Suppressor macrophage treated with lipopolysaccharide for 4 hours (primary cell): ENCODE measurements at places on chromosomes 2 and 18.

DNA sequence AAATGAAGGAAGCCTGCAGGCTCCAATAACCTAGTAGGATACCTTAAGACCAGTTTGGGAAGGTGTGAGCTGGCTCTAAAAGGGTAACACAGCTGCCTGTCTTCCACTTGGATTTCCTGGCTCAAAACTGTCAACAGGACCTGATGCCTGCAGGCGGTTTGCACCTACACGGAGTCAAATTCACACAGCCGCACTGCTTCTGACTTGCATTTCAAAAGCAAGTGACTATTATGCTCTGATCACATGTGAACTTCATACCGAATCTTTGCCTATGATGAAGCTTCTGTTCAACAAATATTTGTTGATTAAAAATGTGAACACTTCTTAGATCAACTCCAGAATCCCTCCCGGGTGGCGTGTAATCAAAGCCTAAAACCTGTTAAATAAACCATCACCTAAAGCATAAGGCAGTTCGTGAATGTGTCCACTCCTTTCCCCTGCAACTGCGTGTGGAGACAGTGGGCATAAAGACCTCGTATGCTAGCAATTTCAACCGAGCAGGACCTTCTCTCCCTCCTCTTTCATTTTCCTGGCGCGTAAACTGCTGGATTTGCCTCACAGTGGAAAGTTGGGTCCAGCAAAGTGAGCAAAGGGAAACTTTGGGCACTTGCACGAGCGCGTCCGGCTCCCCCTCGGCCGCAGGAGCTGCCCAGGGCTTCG, 784 bp downstream of the CRACDL start:
- DNase-seq, result no peak

DNA sequence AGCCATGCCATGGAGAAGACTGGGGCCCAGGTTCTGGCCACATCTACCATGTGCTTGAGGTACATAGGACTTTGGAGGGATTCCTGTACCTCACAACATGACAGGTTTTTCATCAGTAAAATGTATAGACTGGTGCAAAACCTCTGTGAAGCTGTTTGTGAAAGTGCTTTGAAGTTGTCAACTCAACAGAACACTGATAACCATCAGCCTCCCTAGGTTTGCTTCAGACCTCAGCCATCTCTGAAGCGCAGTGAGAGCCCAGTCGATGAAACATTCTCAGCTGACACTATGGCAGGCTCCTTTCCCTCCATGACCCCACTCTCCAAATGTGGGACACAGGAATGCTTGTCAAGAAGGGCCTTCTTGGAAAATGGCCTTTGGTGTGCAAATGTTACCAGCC, 38.6 kb downstream of the STK25 start:
- DNase-seq, result no peak

GRCh38 chr18:68555879-68556301, 159.0 kb downstream of the TMX3 start:
- DNase-seq, result no peak

DNA sequence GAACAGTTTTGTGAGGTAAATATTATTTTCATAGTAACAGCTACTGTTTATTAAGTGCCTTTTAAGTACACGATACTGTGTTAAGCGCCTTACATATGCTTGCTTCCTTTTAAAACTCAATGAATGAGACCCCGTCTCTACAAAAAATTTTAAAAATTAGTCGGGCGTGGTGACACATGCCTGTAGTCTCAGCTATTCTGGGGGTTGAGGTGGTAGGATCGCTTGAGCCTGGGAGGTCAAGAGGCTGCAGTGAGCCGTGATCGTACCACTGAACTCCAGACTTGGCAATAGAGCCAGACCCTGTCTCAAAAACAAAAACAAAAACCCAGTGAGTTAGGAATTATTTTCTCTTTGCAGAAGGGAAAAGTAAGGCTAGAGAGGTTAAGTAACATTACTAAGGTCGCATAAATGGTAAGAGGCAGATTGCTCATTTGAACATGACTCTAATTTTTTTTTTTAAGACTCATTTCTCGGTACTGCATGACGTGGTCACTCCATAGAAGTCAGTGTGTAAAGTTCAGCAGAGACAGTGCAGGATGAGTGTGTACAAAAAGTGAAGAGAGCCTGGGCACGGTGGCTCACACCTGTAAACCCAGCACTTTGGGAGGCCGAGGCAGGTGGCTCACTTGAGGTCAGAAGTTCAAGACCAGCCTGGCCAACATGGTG, 1.1 kb downstream of the METAP1D start:
- DNase-seq, result no peak

GRCh38 chr18:70365361-70365760, 76.5 kb downstream of the SOCS6 start:
- DNase-seq, result no peak

DNA sequence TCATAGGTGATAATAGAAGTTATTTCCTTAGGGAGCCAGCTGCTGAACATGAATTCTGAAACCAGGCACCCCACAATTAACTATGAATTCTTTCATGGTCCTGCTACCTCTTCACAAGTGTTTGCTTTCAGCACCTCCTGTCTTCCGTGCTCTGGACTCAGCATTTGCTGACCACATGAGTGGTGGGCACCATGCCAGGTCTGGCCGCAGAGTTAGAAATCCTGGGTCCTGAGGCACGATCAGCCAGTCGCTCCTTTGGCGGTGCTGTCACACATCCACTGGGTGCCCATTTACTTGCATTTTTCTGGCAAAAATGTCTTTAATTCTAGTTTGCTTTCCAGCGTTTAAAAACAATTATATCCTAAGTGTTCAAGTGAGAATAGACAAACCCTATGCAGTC, 196.4 kb upstream of the PXDN start:
- no peak for DNase-seq

- no peak for DNase-seq
Observed at GRCh38 chr2:199779589-199779988, 71.4 kb downstream of the FTCDNL1 start.

GRCh38 chr18:79950515-79951341, 725 bp downstream of the SLC66A2 start:
- DNase-seq, result peak; percentile 60

DNA sequence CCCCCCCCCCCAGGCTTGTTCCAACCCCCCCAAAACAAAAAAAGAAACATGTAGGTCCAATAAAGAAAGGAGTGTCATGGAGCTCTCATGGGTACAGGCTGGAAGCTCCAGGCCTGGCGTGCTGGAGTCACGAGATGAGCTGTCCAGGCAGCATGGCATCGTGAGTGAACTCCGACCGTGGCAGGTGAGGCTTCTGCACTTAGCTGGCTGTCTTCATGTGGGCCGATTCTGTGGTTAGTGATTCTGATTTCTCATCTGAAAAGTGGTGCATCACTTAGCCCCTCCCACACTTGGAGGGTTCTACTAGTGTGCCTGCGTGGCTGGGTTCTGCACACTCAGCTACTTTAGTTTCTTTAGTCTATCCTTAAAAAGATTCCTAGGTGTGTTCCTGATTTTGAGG, 126.4 kb upstream of the MGAT5 start:
- no peak for DNase-seq

GRCh38 chr2:151085181-151085611, 176.5 kb downstream of the RBM43 start:
- no peak for DNase-seq

DNA sequence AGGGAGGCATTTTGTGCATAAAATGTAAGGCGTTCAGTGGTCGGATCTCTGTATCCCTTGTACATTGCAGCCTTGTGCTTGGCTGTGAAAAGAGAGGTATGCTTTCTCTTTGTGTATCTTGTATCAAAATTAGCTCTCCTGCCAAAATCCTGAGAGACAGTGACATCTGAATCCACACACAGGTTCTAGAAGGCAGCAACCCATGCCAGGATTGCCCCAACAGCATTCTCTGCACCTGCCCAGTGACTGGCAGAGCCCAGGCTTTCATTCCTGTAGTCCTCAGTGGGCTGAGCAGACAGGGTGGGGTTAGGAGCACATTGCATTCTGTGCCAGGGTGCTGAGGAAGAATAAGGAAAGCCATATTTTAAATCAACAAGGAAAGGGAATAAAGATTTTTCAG, 740.3 kb upstream of the RAB6C start:
- DNase-seq, result no peak

GRCh38 chr2:168585700-168586099, 129.6 kb downstream of the CERS6 start:
- DNase-seq, result peak; percentile 41

- no peak for DNase-seq
Observed at GRCh38 chr18:49565612-49566011, 3.8 kb downstream of the LIPG start.

DNA sequence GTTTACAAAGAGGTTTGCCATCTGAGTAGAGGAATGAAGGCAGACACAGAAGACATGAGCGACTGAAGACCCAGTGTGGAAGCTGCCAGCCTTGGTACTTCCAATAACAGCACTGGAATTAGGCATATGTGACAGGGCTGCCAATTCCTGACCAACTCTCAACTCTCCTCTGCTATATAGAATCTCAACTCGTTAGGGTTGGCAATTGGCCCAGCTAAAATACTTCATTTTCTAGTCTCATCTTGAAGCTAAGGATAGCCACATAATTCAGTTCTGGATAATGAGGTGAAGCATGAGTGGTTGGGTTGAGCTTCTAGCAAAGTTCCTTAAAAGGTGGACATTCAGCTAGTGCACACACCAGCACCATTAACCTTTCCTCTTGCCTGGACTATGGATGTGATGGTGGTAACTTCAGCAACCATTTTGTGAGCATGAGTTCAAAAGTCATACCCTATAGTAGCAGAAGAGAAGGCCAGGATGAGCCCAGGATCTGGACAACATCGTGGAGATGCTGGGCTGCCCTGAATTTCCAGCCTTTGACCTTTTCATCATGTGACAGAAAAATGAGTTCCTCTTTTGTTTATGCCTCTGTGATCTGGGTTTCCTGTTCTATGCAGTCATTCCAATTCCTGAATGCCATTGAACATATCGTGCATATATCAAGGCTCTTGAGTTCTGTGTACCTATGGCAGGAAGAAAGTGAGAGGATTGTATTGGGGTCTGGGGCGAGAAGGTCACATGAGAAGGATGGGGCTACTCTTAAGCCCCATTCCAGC, 68.1 kb upstream of the HAAO start:
- peak; percentile 51 for DNase-seq

- DNase-seq, result peak; percentile 42
Observed at GRCh38 chr2:30410217-30410616, 36.8 kb upstream of the LCLAT1 start.

GRCh38 chr2:222241128-222241870, 57.5 kb downstream of the PAX3 start:
- DNase-seq, result no peak

- no peak for DNase-seq
Observed at GRCh38 chr2:191977754-191978153, 130.9 kb upstream of the CAVIN2 start.

GRCh38 chr2:229620759-229621158, 93.6 kb downstream of the DNER start:
- no peak for DNase-seq

GRCh38 chr2:124151691-124152090, 126.6 kb downstream of the CNTNAP5 start:
- no peak for DNase-seq

GRCh38 chr2:187078297-187078696, 229.3 kb upstream of the ZSWIM2 start:
- DNase-seq, result peak; percentile 12

- no peak for DNase-seq
Observed at GRCh38 chr18:78433562-78433961, 546.1 kb upstream of the SALL3 start.

GRCh38 chr2:223943561-223944008, 1.6 kb downstream of the WDFY1 start:
- peak; percentile 65 for DNase-seq

DNA sequence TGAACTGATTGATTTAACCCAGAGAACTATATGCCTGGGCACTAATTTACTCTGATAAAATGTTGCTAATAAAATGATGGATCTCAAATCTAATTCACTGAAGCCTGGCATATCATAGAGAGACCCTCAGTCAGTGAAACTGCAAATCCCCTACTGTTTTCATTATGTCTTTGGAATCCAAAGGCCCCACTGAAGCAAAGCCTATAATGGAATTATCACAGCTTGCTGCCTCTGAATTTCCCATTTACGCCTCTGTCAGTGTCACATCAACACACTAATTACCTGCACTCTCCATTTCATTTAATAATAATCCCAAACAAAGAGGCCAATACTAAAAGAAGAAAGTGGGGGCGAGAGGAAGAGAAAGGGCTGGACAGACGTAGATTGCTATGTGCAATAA, 470.9 kb downstream of the MBD2 start:
- DNase-seq, result no peak

- no peak for DNase-seq
Observed at GRCh38 chr2:24915175-24915574, 4.9 kb downstream of the ADCY3 start.

DNA sequence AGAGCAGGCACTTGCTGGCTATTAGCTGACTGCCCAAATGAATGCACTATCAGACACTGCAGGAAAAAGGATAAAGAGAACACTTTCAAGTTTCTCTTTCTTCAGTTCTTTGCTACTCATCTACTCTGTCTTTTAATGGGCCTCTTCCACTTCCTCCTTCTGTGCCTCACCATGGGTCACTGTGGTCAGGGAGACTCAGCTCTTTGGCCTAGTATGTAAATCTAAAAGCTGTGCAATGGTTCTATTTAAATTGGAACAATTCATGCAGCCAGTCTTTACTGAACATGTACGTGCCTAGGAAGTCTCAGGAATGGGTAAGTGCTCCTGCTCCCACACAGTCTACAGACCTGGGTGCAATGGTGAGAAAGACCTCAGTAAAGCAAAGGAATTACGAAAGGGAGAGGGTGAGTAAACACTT, 79.1 kb upstream of the DNMT3A start:
- DNase-seq, result peak; percentile 85

DNA sequence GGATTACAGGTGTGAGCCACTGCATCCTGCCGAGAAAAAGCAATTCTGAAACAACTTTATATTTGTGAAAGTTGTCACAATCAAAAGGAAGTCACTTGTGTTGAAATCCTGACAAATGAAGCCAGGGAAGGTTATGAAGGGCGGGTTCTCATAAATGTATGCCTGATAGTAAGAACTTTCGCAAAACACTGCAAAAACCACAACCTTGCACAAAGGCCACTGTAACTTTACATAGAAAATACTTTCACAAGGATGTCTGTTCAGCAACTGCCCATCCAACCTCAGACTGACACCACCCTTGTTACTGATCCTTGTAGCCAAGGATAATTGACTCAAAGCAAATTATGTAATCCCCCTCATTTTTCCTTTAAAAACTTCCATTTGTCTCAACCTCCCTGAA, 90.6 kb downstream of the SLC4A3 start:
- DNase-seq, result peak; percentile 13

DNA sequence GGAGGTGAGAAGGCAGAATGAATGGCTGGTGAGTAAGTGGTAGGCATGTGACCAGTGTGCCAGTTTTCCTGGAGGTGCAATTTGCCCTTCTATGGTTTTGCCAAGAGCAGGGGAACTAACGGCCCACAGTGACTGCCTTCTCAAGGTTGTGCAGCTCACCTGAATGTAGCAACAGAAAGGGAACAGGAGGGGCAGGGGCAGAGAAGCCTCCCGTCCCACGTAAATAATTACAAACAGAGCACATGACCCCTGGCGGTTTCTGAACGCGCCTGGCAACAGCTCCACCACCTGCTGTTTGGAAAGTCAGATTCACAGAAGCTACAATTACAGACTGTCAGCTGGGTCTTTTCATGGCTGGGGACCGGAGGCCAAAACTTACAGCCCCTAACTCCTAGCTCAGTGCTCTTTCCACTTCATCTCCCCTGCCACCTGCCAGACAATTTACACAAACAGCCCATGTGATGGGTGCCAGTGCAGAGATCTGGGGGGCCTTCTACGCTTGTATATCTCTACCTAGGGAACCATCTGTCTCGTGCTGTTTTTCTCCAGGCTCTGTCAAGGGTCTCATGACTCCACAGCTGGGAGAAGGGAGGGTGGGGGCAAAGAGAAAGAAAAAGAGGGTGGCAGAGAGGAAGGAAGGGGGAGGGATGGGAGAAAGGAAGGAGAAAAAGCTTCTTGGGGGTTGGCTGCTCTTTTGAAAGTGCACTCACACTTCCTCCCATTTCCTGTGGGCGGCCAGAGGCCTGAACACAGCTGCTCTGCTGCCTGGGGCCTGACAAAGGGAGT, 69.6 kb downstream of the POLR1A start:
- DNase-seq, result peak; percentile 88
